BJ (cell line): ENCODE measurements at places on chromosomes 3 and 15. TPM values are rescaled to one million over a fixed set of nuclear protein-coding genes. Genes with fewer than 3 reads are reported as not detected.

ARNT2 gene
- 27.5 and 44.6 TPM in 2 replicates for polyA plus RNA-seq

LRTM1 gene
- not detected in 2 replicates for polyA plus RNA-seq

TGM4 gene
- not detected in 2 replicates for polyA plus RNA-seq

PROS1 gene
- 2.0 and 5.2 TPM in 2 replicates for polyA plus RNA-seq

DCLK3 gene
- polyA plus RNA-seq: not detected in 2 replicates

NR1I2 gene
- polyA plus RNA-seq: not detected in 2 replicates

BLM gene
- polyA plus RNA-seq: 1.3 and 2.4 TPM in 2 replicates

NLGN1 gene
- polyA plus RNA-seq: 15.5 and 18.3 TPM in 2 replicates

GOLGA6L7 gene
- not detected in 2 replicates for polyA plus RNA-seq

MYD88 gene
- polyA plus RNA-seq: 28.4 and 45.6 TPM in 2 replicates

IGDCC3 gene
- polyA plus RNA-seq: not detected in 2 replicates

AGBL1 gene
- not detected in 2 replicates for polyA plus RNA-seq

TRIM69 gene
- polyA plus RNA-seq: 10.8 and 15.3 TPM in 2 replicates

KNG1 gene
- polyA plus RNA-seq: not detected in 2 replicates

FSIP1 gene
- polyA plus RNA-seq: 0.22 and 0.65 TPM in 2 replicates

ERC2 gene
- polyA plus RNA-seq: 0.07 and 0.40 TPM in 2 replicates

CKMT1B gene
- polyA plus RNA-seq: 0.12 and 0.25 TPM in 2 replicates

DZIP1L gene
- 7.3 and 12.7 TPM in 2 replicates for polyA plus RNA-seq

PIERCE2 gene
- 1.4 and 2.8 TPM in 2 replicates for polyA plus RNA-seq

ADAMTS9 gene
- 0.16 and 0.26 TPM in 2 replicates for polyA plus RNA-seq

SELENOK gene
- 20.3 and 37.0 TPM in 2 replicates for polyA plus RNA-seq

NCK1 gene
- 11.7 and 32.5 TPM in 2 replicates for polyA plus RNA-seq

BCHE gene
- not detected in 2 replicates for polyA plus RNA-seq

CTXN2 gene
- not detected in 2 replicates for polyA plus RNA-seq

ACOX2 gene
- polyA plus RNA-seq: 32.3 and 39.6 TPM in 2 replicates

DPPA2 gene
- polyA plus RNA-seq: not detected in 2 replicates

MELTF gene
- 1.5 and 1.8 TPM in 2 replicates for polyA plus RNA-seq
